Subcutaneous adipose tissue (tissue), 4 donors: ENCODE measurements at places on chromosomes 2 and 18. TPM values are rescaled to one million over a fixed set of nuclear protein-coding genes. Genes with fewer than 3 reads are reported as not detected.

Gene PSD4
- total RNA-seq: 7.7 TPM

Gene EPAS1
- 168 TPM for total RNA-seq

Gene INHBB
- 56.4 TPM for total RNA-seq

Gene TNFAIP6
- total RNA-seq: 4.2 TPM

Gene FER1L5
- total RNA-seq: not detected

Gene MRPS9
- 21.1 TPM for total RNA-seq

Gene CACNB4
- 5.8 TPM for total RNA-seq

Gene MAB21L4
- total RNA-seq: not detected

Gene DES
- total RNA-seq: 3.1 TPM

Gene DNAJC5G
- total RNA-seq: not detected

Gene ANKRD23
- total RNA-seq: 2.9 TPM

Gene PKDCC
- 109 TPM for total RNA-seq

Gene ADNP2
- total RNA-seq: 12.7 TPM

Gene TUBA4B
- total RNA-seq: not detected

Gene ASB18
- total RNA-seq: not detected

Gene SCYGR2
- total RNA-seq: not detected

Gene FSHR
- not detected for total RNA-seq

Gene SLC5A7
- not detected for total RNA-seq

Gene GPR155
- total RNA-seq: 6.5 TPM

Gene KLHL41
- 0.66 TPM for total RNA-seq

Gene CXXC1
- 33.6 TPM for total RNA-seq

Gene SERPINB13
- not detected for total RNA-seq

Gene CASP10
- 23.2 TPM for total RNA-seq

Gene IL1RL1
- total RNA-seq: 18.3 TPM

Gene TLX2
- not detected for total RNA-seq

Gene TMEM127
- 42.8 TPM for total RNA-seq

Gene SLC25A12
- total RNA-seq: 14.0 TPM

Gene GMPPA
- total RNA-seq: 38.2 TPM

Gene CXCR1
- total RNA-seq: not detected

Gene LYG2
- not detected for total RNA-seq

Gene STARD6
- total RNA-seq: not detected

Gene FAM210A
- total RNA-seq: 11.9 TPM

Gene NCOA1
- total RNA-seq: 55.6 TPM

Gene CNGA3
- total RNA-seq: not detected

Gene TEX44
- total RNA-seq: not detected

Gene ESPNL
- not detected for total RNA-seq

Gene GRHL1
- total RNA-seq: 0.88 TPM

Gene ACMSD
- total RNA-seq: not detected

Gene MXD1
- 8.1 TPM for total RNA-seq

Gene GAREM2
- total RNA-seq: 1.4 TPM

Gene RFTN2
- 22.4 TPM for total RNA-seq

Gene IL18RAP
- total RNA-seq: 2.9 TPM
